WTC11 (cell line): ENCODE measurements at places on chromosomes 2 and 18. TPM values are rescaled to one million over a fixed set of nuclear protein-coding genes. Genes with fewer than 3 reads are reported as not detected.

ZC3H15 gene
- total RNA-seq, result 60.0 to 60.9 TPM (median 60.5 TPM) in 3 replicates

GRCh38 chr18:7778181-7778580, 211.1 kb downstream of the PTPRM start:
- H3K27me3 ChIP-seq, result no peaks in the 10 kb centered on the region
- no peak overlapping the region for H3K27ac ChIP-seq
- 0 out of 2 replicates have a peak, but pooled peaks cover 3% of the 10 kb centered on the region for H3K4me1 ChIP-seq
- no peaks in the 10 kb centered on the region for H3K36me3 ChIP-seq
- H3K4me3 ChIP-seq, result no peak overlapping the region

GRCh38 chr2:39608686-39609441, 56.9 kb upstream of the TMEM178A start:
- DNase-seq, result no peak
- H3K27me3 ChIP-seq, result peaks cover 2% of the 10 kb centered on the region; the same call in 1 of the 2 replicates
- H3K4me3 ChIP-seq, result no peak overlapping the region
- H3K4me1 ChIP-seq, result peaks cover 21% of the 10 kb centered on the region

YES1 gene
- total RNA-seq, result 89.7 to 113 TPM (median 96.6 TPM) in 3 replicates

ASTL gene
- total RNA-seq, result 0.69 to 1.4 TPM (median 0.79 TPM) in 3 replicates

- H3K27ac ChIP-seq, result no peak overlapping the region
- no peaks in the 10 kb centered on the region for H3K27me3 ChIP-seq
- peaks cover 23% of the 10 kb centered on the region for H3K36me3 ChIP-seq
- no peak for DNase-seq
Observed at GRCh38 chr18:7749510-7749981, 182.4 kb downstream of the PTPRM start.

DNA sequence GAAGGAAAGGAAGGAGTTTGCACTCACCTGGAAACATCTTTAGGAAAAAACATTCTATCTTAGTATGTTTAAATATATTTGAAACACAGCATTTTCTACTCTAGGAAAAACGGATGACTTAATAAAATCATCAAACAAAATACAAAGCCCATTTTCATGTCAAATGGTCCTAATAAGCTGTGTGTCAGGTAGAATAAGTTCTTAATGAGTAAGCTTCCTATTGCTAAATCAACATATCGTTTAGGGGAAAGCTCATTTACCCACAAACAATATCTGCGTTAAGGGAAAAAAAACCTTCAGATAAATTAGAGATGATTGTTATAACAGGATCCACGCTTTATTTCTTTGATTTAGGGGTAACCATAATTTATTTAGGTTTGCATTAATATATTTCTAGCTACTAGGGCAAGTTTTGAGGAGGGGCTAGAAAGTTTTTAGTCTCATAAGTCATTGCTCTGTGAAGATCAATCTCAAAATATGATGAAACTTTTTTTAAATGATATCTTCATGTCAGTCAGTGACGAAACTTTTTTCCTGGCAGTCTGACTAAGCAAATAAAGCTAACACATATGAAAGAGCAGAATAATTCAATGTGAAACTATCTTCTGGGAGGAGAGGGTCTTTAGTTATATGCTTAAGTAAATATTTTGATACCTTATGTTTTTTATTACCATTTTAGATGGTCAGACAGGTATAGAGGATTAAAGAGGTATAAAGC, 147.1 kb downstream of the WDSUB1 start:
- no peak for DNase-seq
- no peaks in the 10 kb centered on the region for H3K36me3 ChIP-seq
- H3K27ac ChIP-seq, result no peak overlapping the region
- H3K4me1 ChIP-seq, result peaks cover 12% of the 10 kb centered on the region

DNA sequence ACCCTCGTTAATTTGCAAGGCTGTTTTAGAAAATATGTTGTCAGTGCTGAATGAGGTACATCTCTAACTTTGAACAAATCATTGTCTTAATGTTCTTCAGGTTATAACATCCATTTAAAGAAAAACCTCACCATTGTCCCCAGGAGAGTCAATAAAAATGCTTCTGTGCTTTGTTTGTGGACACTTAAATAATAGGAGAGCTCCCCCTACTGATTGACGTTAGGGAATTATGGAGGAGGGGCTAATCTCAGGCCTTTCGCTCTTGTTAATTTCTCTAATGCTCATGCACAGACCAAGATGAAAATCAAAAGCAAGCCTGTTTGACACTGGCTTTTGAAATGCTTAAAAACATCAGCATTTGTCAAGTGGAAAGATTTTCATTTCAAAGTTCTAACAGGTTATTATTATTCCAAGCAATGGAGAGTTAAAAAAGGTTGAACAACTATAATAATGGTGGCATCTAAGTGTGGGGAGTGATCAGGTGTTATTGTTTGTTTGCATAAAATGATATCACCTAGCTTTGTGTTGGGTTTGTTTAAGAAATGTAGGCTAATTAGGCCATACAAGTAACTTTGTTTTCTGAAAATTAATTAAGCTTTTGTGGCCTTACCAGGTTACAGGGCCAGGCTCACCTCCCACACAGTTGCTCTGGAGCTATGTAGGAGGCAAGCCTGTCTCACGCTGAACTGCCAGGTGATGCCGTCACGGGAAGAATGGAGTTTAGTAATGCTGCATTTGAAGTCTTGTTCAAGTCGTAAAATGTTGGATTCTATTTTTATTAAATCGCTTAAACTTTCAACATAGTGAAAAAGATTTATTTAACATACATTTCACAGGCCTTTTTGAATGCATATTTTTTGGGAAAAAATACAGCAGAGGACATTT, 51.7 kb upstream of the SMIM21 start:
- no peak overlapping the region for H3K4me3 ChIP-seq
- no peak overlapping the region for H3K27ac ChIP-seq
- no peak for DNase-seq
- no peaks in the 10 kb centered on the region for H3K27me3 ChIP-seq
- peaks cover 12% of the 10 kb centered on the region for H3K4me1 ChIP-seq

HOXD8 gene
- not detected in 3 replicates for total RNA-seq

- no peak overlapping the region for H3K4me3 ChIP-seq
- no peak for DNase-seq
- no peaks in the 10 kb centered on the region for H3K36me3 ChIP-seq
- no peaks in the 10 kb centered on the region; the same call in 1 of the 2 replicates for H3K4me1 ChIP-seq
- no peak overlapping the region for H3K27ac ChIP-seq
Observed at GRCh38 chr2:9146646-9147045, 60.0 kb upstream of the ASAP2 start.

- DNase-seq, result no peak
- no peaks in the 10 kb centered on the region; the same call in 1 of the 2 replicates for H3K27me3 ChIP-seq
- H3K4me3 ChIP-seq, result no peak overlapping the region
- no peaks in the 10 kb centered on the region for H3K36me3 ChIP-seq
- H3K27ac ChIP-seq, result no peak overlapping the region
Observed at GRCh38 chr2:215711471-215712034, 275.7 kb upstream of the FN1 start.

DNA sequence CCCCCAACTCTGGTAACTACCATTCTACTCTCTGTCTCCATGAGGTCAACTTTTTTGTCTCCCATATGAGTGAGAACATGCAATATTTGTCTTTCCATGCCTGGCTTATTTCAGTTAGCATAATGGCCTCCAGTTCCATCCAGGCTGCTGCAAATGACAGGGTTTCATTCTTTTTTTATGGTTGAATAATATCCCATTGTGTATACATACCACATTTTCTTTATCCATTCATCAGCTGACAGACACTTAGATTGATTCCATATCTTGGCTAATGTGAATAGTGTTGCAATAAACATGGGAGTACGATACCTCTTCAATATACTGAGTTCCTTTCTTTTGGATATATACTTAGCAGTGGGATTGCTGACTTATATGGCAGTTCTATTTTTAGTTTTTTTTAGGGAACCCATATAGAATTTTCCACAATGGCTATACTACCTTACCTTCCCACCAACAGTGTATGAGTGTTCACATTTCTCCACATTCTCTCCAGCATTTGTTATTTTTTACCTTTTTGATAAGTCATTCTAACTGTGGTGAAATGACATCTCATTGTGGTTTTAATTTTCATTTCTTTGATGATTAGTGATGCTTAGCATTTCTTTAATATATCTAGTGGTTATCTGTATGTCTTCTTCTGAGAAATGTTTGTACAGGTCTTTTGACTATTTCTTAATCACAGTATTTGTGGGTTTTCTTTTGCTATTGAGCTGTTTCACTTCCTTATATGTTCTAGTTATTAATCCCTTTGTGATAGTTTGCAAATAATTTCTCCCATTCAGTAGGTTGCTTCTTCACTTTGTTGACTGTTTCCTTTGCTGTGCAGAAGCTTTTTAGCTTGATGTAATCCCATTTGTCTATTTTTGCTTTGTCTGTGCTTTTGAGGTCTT, 112.2 kb downstream of the SRBD1 start:
- no peak for DNase-seq
- peaks cover 32% of the 10 kb centered on the region for H3K36me3 ChIP-seq
- no peak overlapping the region for H3K27ac ChIP-seq
- no peaks in the 10 kb centered on the region for H3K27me3 ChIP-seq

EFHD1 gene
- 5.4 to 6.8 TPM (median 6.1 TPM) in 3 replicates for total RNA-seq

DNA sequence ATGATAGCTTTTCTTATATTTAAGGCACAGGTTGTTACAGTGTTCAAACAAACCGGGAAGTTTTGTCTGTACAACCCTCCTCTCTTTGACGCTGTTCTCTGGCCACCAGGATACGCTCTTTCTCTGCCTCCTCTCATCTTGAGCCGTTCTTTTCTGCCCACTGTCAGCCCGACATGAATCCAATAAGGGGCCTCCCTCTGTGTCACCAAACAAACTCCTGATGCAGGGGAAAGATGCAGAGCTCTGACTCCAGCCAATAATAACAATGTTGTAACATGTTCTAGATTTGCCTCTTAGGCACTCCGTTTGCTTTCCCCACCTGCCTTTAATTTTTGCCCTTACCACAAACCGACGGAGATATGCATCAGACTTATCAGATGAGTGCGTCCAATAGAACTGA, 449.3 kb downstream of the SLC4A3 start:
- H3K36me3 ChIP-seq, result no peaks in the 10 kb centered on the region
- peaks cover 44% of the 10 kb centered on the region for H3K4me1 ChIP-seq
- no peak for DNase-seq
- no peak overlapping the region for H3K4me3 ChIP-seq

- H3K4me3 ChIP-seq, result no peak overlapping the region
- no peak for DNase-seq
- no peaks in the 10 kb centered on the region for H3K36me3 ChIP-seq
- H3K4me1 ChIP-seq, result peaks cover 12% of the 10 kb centered on the region
- H3K27ac ChIP-seq, result no peak overlapping the region
- H3K27me3 ChIP-seq, result no peaks in the 10 kb centered on the region
Observed at GRCh38 chr2:151756820-151757219, 22.5 kb upstream of the NEB start.

MTA3 gene
- 153 to 173 TPM (median 157 TPM) in 3 replicates for total RNA-seq

DNA sequence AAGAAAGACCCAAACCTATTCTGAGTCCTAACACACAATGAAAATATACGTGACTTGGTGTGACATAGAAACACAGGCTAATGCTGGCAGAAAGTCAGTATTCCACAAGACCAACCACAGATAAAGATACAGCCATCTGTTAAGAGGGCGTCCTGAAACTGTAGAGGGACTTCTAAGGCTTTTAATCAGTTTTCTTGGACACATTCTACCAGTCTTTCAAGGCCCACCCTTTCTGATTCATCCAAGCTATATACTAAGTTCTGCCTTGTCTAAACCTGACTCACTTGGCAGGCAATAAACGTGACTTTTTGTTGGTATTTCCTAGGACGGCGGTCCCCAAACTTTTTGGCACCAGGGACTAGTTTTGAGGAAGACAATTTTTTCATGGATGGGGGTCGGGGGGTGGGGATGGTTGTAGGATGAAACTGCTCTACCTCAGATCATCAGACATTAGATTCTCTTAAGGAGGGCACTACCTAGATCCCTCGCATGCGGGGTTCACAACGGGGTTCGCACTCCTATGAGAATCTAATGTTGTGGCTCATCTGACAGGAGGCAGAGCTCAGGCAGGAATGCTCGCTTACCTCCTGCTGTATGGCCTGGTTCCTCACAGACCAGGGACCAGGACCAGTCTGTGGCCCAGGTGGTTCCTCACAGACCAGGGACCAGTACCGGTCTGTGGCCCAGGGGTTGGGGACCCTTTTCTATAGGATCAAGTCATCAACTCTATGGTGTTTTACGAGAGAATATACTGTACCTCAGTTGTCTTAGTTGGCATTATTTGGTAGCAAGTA, 61.4 kb downstream of the SP3 start:
- H3K27ac ChIP-seq, result no peak overlapping the region
- H3K4me1 ChIP-seq, result no peaks in the 10 kb centered on the region
- H3K27me3 ChIP-seq, result no peaks in the 10 kb centered on the region
- no peak for DNase-seq
- no peak overlapping the region for H3K4me3 ChIP-seq

MAB21L4 gene
- total RNA-seq, result not detected in 3 replicates

ACADL gene
- 0.39 to 0.60 TPM (median 0.42 TPM) in 3 replicates for total RNA-seq

GRCh38 chr18:68221111-68221724, 493.7 kb downstream of the TMX3 start:
- H3K36me3 ChIP-seq, result no peaks in the 10 kb centered on the region
- no peak overlapping the region; the same call in 1 of the 2 replicates for H3K27ac ChIP-seq
- H3K27me3 ChIP-seq, result no peaks in the 10 kb centered on the region
- peaks cover 16% of the 10 kb centered on the region for H3K4me1 ChIP-seq
- H3K4me3 ChIP-seq, result no peak overlapping the region

DNA sequence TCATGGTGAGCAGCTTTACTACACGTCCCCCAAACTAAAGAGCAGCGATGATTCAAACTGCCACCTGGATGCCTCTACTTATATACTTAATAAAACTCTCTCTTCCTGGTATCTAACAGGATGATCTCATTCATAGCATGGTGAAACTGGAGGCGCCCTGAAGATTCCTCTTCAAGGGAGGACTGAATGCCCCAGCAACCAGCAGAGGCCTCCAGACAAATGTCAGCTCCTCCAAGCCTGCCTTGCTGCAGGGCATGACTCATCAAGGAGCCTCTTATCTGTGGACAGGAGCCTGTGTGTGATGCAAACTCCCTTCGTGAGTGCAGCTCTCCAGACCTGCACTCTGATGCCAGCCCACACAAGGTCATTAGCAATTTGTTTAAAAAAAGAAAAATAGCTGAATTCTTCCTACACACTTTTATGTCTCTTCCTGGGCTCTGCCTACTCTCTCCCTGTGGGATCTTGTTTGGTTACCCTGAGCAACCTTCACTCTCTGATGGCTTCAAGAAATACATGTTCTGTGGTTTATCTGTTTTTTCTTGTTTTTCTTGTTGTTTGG, 30.2 kb downstream of the LONRF2 start:
- no peak overlapping the region for H3K4me3 ChIP-seq
- H3K36me3 ChIP-seq, result no peaks in the 10 kb centered on the region
- H3K4me1 ChIP-seq, result peaks cover 8% of the 10 kb centered on the region
- H3K27me3 ChIP-seq, result no peaks in the 10 kb centered on the region
- no peak for DNase-seq

PLGLB2 gene
- total RNA-seq, result 0.15 to 0.41 TPM (median 0.37 TPM) in 3 replicates

GRCh38 chr2:163347982-163348856, 387.6 kb downstream of the FIGN start:
- H3K36me3 ChIP-seq, result no peaks in the 10 kb centered on the region
- peak overlapping the region; percentile 80 for H3K4me3 ChIP-seq
- H3K4me1 ChIP-seq, result peaks cover 47% of the 10 kb centered on the region
- DNase-seq, result peak; percentile 84

DNA sequence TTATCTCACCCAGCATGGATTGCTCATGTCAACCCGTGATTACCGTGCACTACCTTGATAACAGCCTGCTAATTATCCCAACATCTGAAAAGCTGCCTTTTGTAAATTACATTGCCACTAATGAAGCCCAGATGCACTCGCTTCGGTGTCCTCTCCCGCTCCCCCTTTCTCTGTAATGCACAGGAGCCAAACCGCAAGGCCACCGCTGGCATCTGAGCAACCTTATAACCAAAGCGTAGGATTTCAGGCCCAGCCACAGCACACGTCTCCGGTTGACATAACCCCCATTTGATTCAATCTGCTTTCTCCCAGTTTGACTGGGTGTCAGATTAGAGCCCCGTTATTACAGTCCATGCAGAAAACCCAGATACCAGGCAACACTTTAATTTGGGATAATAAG, 341.2 kb downstream of the ALK start:
- H3K4me3 ChIP-seq, result no peak overlapping the region
- peaks cover 18% of the 10 kb centered on the region for H3K4me1 ChIP-seq
- no peak for DNase-seq
- H3K36me3 ChIP-seq, result no peaks in the 10 kb centered on the region

CSRNP3 gene
- total RNA-seq, result 7.3 to 8.0 TPM (median 8.0 TPM) in 3 replicates

CXCR1 gene
- not detected in 3 replicates for total RNA-seq
